ENCODE measurements at places on chromosomes 1 and 21. TPM values are rescaled to one million over a fixed set of nuclear protein-coding genes. Genes with fewer than 3 reads are reported as not detected.

Gene ORC1
- 0.43 TPM for total RNA-seq

DNA sequence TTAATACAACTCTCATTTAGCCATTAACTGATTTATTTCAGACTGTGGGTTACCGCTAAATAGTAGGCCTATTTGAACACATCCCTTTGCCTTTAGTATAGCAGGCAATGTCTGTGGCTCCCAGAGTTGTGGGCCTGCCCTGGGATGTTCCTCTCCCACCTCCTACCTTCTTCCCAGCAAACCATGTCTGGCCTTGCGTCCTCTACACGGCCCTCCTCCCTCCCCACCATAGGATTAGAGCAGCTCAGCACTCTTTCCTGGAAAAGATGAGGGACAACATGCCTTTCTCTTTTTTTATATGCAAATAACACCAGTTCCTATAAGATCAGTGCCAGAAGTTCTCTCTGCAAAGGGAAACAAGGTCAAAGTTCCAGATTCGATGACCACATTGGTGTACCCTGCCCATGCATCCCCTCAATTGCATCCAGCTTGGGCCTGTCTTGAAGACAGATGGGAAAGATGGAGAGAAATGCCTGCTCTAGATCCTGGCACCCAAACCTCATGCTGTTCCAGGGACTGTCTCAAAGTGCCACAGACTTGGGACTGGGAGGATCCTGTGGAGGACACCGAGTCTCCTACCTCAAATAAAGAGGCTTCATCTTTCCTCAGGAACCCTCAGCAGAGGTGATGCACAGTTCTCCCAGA is 57.2 kb downstream of the CD46 start:
- no peak for DNase-seq

DNA sequence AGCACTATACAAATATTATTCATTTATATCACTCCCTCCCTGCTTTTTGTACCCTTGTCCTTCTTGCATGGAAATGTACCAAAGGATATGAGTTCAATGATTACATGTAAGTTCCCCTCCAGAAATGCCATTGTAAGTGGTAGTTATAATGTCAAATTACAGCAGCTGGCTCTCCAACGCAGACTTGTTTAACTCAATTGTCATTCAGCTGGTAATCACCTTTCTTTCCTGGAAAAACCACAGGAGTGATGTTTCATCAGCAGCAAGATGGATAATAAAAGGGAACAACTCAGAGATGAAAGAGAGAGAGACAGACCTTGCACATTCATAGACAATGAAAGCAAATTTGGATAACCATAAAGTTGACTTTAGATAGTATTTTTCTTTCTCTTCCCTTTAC is 578.6 kb upstream of the PBX1 start:
- DNase-seq, result no peak

DNA sequence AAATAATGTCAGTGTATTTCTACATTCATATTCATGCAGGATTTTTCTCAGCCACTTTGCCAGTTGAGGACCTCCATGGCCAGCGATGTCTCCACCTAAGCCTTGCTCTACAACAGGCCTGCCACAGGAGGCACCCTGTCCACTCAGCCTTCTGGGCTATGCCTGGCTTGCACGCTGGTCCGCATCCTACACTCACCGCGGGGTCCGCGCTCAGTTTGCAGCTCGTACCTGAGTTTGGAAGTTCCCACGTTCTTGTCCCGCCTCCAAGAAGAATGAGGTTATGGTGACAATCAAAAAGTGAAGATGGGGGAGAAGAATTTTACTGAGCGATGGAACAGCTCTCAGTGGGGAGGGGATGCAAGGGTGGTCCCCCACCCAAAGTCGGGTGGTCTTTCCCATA is 93.6 kb upstream of the GRIK1 start:
- no peak for DNase-seq

Gene FLG2
- not detected for total RNA-seq

Gene SLC45A1
- 1.9 TPM for total RNA-seq

- DNase-seq, result no peak
Measured at GRCh38 chr1:26913389-26913753, 404 bp downstream of the NR0B2 start.

Gene ANGPTL1
- total RNA-seq, result 9.3 TPM

DNA sequence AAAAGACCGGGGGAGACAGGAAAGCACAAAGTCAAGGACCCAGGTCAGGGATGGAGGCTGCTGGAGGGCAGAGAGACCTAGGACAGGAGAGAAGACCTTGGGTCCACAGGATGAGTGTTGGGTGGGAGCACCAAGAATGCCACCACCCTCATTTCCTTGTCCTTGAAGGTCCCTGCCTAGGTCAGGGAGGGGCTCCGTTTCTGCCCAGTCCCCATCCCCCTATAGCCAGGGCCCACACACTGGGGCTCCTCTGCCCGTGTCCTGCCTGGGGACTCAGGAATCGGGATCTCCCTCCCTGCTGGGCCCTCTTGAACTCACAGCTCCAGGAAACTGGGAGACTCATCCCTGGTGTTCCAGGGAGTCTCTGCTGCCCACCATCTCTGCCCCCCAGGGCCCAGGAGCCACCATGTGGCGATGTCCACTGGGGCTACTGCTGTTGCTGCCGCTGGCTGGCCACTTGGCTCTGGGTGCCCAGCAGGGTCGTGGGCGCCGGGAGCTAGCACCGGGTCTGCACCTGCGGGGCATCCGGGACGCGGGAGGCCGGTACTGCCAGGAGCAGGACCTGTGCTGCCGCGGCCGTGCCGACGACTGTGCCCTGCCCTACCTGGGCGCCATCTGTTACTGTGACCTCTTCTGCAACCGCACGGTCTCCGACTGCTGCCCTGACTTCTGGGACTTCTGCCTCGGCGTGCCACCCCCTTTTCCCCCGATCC is 584 bp downstream of the TINAGL1 start:
- DNase-seq, result peak; percentile 66

Gene OPRD1
- not detected for total RNA-seq

Gene GBP7
- 0.32 TPM for total RNA-seq

- no peak for DNase-seq
Measured at GRCh38 chr1:48761986-48762385, 14.7 kb downstream of the BEND5 start.

Gene GJA5
- 62.2 TPM for total RNA-seq

DNA sequence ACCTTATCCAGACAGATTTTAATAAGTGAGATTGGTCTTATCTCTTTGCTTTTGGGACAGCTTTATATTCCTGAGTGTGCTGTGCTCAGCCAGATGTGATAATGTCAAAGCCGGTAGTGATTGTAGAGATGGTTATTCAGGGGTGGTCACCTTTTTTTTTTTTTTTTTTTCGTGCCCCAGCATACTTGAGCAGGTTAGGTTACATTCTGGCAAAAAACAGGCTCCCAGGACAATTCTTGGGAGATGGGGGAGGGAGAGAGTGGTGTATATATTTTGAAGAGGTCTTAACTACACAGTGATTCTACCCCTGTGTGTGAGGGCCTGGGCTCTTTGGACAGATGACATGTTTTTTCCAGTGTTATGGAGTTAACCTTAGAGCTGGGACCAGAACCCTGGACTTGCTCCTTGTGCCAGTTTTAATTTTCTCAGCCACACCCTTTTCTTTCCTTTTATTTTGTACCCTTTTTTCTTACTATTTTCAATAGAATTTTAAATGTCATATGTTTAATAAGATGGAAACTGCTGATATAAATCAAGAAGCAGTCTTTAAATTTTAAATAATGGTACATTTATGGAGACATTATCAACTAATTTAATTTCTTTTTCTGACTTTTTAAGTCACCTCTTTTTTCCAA is 88.4 kb downstream of the DYRK1A start:
- no peak for DNase-seq

DNA sequence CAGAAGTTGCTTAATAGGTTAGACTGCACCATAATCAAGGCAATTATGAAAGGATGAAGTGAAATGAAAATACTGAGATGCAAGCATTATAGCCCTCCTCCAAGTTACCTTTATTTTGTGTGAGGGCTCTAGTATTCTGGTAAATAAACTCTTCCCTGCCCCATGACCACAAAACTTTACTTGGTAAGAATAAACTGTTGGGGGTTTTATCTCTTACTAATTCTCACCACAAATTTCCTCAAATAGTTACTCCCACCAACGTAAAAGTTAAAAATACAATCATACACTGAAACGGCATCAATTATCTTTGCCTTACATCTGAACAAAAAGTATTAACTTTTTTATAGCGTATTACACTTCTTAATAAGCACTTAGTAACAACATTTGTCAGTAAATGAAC is 29.5 kb downstream of the C21orf91 start:
- no peak for DNase-seq

Gene NGF
- total RNA-seq, result 1.0 TPM

Gene PRRX1
- 25.9 TPM for total RNA-seq

GRCh38 chr1:208061118-208061517 is 150.2 kb upstream of the CD34 start:
- no peak for DNase-seq

DNA sequence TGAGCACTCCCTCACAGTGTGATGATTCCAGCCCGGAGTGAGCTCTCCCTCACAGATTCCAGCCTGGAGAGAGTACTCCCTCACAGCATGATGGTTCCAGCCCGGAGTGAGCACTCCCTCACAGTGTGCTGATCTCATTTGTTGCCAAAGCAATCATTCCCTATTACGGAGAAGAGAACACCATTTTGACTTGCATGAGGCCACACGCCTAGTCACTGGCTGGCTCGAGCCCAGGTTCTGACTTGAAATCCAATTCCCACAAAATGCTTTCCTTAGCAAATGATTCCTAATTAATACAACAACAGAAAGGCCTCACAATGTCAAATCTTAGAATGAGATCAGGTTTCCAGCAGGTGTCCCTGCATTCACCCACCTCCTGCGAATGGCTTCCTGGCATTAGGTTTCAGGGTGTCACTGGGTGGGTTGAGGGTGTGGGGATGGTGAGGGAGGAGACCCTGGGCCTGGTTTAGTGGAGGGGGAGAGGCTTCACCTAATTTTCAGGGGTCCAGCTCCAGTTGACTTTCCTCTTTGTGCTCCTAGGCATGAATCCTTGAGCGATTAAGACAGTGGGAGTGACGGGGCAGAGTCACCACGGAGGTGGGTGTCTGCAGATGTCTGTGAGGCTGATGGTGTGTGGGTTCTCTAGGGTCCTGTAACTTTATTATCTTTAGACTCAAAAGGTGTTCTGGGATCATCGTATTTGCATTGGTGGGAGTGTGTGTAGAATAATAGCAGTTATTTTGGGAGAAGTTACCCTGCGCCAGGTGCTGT is 158.5 kb downstream of the KCNJ6 start:
- no peak for DNase-seq

Gene NBPF6
- total RNA-seq, result not detected

DNA sequence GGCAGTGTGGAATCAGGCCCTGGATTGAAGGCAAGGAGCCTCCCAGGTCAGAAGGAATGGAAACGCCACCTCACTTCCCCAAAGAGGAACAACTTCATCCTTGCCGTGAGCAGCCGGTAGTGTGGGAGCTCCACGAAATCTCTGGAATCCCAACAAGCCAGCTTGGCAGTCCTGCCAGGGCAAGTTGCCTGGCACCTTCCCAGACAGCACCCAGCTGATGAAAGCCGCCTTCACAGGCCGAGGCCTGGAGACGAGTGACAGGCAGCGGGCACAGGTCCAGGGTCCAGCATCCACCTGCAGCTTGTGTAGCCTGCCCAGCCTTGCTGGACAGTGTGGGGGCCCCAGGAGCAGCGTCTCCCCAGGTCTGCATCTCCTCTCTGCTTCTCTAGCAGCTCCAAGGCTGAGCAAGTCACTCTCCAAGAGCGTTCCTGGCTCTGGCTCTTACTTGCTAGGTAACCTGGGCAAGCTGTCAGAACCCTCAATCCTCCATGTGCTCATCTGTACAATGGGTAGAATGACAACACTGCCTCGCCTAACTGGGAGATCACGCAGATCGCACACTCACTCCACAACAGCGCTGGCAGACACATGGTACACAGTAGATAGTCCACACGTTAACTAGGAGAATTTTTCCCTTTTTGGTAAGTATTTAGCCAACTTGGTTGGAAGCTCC is 43.0 kb downstream of the ACOT7 start:
- DNase-seq, result peak; percentile 86

- DNase-seq, result no peak
Measured at GRCh38 chr1:149931212-149931790, 3.7 kb upstream of the SF3B4 start.

- DNase-seq, result no peak
Measured at GRCh38 chr1:76124196-76124595, 49.6 kb downstream of the ST6GALNAC3 start.

DNA sequence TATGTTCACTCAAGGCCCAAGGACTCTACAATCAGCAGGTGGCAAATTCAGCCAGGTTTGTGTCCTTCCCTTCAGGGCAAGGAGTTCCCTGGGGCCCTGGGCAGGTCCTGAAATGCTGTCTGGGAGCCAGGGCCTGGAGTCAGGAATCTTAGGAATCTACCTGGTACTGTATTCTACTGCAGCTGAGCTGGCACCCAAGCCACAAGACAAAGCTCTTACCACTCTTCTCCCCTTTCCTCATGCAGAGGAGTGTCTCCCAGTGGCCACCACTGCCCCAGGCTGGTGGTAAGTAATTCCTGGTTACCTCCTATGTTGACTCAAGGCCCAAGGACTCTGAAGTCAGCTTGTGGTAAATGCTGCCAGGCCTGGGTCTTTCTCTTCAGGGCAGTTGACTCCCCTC is 153.4 kb downstream of the NRIP1 start:
- DNase-seq, result no peak

DNA sequence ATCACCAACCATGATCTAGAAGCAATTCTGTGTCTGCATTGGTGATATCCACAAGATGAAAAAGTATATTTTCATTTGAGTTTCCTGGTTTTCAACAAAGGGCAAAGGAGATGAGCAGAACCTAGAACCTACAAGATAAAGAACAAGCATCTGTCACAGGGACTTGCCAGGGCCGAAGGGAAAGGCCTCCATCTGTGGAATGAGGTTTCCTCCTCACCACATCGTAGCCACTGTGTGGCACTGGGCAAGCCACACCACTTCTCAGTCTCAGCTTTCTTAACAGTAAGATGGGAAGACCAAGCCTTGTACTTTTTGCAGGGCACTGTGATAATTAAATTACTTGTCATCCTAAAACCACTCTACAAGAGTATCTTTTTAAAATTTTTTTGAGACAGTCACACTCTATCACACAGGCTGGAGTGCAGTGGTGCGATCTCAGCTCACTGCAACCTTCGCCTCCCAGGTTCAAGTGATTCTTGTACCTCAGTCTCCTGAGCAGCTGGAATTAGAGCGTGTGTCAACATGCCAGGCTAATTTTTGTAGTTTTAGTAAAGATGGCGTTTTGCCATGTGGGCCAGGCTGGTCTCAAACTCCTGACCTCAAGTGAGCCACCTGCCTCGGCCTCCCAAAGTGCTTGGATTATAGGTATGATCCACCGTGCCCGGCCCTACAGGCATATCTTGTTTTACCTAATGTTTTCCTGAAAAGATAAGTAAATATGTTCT is 45.8 kb downstream of the ARHGEF11 start:
- no peak for DNase-seq

GRCh38 chr1:70892930-70893329 is 154.7 kb downstream of the PTGER3 start:
- DNase-seq, result no peak

Gene CD84
- total RNA-seq, result 20.7 TPM

Gene OR2L5
- total RNA-seq, result not detected

GRCh38 chr1:112501810-112502641 is 6.7 kb upstream of the WNT2B start:
- DNase-seq, result peak; percentile 85

- DNase-seq, result no peak
Measured at GRCh38 chr1:37325010-37325409, 149.4 kb upstream of the ZC3H12A start.

- no peak for DNase-seq
Measured at GRCh38 chr1:225111000-225111399, 181.5 kb downstream of the DNAH14 start.

- no peak for DNase-seq
Measured at GRCh38 chr1:228903434-228904071, 168.3 kb downstream of the RHOU start.

Gene OPTC
- total RNA-seq, result not detected

Gene EPHA10
- total RNA-seq, result 1.4 TPM

Data from upper lobe of right lung (tissue), 1 donor.